RWPE1 (cell line): ENCODE measurements at places on chromosomes 7 and 10.
A peak's percentile ranks its signal among the peaks of the same experiment; 100 is the strongest.

DNA sequence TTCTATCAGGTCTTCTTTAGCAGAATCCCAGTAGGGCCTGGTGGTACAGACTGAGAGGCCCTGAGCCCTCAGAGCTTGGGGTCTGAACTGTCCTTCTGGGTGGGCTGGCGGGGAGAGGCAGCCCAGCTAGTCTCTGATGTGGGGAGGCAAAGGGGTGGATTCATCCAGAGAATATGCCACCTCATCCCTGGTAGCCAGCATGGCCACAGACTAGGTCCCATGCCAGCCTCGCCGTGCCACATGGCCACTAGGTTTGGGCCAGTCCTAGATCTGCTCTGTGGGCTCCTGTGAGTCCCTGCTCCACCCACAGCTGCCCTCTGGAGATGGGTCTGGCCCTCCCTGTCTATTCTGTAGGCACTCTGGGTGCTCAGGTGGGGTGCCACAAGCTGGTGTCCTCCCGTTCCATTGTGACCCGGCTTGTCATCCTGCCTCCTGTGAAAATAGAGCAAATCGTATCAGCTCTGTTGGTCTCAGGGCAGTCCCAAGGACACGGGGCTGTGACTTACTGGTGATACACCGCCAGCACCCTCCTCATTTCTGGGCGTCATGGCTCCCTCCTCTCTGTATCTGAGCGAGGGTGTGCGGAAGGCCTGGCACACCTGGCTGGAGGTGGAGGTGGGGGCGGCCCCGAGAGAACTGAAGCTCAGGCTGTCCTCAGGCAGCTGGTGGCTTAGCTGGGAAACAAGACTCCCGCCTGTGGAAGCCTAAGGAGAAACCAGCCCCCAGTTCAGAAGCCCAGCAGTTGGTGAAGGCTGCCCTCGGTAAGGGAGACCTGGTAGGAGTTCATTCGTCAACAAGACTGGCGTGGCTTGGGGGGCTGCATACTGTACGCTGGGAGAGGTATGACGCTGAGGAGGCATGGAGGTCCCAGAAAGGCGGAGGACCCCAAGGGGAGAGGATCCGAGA, 33.3 kb downstream of the UNC5B start:
- no peak for DNase-seq

DNA sequence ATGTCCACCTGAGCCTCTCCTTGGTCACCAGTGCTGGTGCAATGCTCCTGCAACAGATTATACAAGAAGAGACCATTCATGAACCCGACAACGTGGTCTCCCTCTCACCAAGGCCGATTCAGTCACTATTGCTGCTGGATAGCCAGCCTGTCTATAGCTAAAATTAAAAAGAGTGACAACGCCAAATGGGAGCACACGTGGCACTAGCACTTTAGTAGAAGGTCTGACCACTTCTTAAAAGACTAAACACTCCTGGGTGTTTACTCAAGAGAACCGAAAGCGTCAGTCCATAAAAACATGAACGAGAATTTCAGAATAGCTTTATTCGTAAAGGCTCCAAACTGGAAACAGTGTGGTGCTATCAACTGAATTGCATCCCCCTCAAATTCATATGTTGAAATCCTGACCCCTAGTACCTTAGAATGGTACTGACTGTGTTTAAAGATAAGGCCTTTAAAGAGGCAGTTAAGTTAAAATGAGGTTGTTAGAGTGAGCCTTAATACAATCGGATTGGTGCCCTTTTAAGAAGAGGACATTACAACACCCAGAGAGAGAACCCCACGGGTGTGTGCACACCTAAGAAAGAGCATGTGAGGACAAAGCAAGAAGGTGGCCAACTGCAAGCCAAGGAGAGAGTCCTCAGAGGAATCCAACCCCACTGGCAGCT, 4.4 kb upstream of the GALNTL5 start:
- no peak for DNase-seq

DNA sequence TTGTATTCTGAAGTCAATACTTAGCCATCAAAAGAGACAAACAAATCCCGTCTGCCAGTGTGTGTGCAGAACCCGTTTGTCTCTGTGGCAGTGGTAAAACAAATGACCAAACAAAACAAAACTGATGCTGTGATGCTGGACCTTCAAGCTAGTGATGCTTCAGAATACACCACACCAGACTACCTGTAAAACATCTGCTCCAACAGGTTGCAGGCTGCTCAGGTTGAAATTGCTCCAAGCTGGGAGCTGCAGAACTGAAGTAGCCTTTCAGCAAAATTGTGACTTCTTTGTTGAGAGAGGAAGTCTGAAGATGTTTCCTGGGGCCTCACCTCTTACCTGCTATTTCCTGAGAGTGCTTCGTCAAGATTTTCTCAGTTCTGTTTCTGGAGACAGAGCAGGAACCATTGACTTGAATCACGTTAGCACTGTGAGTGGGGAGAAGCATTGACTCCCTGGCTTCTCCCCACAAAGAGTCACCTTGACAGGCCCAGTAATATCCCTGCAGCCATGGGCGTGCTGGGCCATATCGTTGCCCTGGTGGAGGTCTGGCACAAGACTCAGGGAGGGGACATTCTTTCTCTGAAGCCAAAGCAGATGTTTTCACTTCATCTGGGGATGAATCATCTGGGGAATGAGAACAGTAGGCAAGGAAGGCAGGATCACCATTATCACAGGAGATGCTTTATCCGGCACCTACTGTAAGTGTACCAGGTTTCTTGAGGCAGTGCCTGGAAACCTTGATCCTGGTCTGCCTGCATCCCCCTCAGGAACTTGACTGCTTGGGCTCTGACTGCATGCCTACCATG, 80.2 kb downstream of the RBM20 start:
- DNase-seq, result no peak

GRCh38 chr7:129667116-129667515, 55.6 kb downstream of the NRF1 start:
- no peak for DNase-seq

DNA sequence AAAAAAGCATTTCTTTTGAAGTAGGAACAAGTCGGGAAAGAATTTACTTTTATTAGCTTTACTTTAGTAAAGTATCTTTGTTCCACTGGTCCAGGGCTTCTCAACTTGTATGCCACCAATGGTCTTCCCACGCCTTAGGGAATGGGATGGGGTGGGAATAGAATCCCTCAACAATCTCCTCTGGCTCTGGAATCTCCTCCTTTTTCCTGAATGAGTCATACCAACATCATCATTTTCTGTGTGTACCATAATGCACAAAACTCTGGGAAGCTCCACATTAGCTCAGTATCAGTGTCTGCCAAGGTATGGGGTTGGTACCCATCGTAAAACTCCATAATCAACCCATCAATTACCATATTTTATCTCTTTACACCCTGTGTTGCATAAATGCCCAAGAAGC, 159.4 kb upstream of the BMPER start:
- DNase-seq, result peak; percentile 44

DNA sequence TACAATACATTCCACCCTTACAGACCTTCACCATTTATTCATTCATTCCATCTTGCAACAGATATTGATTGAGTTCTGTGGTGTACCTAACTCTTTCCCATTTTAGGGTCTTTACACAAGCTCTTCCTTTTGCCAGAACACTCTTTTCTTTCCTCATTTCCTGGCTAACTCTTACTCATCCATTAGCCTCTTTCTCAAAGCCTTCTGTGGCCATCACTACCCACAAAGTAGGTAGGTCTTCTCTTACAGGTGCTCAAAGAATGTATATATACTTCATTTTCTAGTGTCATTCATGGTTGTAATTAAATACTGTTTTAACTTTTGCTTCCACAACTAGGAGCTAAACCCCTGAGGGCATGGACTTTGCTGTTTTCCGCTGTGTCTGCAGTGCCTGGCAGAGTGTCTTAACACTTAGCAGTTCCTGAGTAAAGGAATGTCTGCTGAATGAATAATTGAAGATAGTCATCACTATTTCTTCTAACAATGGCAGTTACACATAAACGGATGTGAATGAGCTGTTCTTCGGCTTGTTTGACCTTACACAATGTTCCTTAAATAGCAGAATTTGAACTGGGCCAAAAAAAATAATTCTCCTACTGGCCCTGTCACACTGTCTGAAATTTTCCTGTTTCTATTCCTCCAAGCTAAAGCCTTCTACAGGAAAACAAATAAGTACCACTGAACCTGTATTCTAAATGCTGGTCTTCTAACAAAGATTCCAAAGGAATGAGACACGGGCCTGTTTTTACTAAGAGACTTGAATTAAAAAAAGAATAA, 15.1 kb downstream of the BCAP29 start:
- peak; percentile 52 for DNase-seq

GRCh38 chr7:10684606-10685005, 289.1 kb upstream of the PHF14 start:
- DNase-seq, result no peak

DNA sequence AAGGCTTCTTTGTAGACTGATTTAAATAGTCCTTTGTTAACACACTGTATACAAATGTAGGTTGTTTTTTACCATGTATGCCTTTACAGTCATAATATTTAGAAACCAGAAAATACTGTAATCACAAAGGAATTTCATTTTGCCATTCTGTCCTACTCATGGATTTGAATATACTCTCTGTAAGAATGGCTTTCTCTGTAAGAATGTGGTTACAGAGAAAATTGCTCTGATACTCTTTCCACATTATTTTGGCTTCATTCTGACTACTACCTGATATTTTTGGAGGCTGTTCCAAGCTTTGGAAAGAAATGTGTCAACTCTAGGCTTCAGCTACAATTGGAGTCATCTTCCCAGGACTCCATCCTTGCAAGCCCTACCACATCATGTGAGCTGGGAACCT, 23.5 kb downstream of the CH25H start:
- DNase-seq, result no peak

GRCh38 chr7:47418601-47419309, 163.2 kb downstream of the TNS3 start:
- no peak for DNase-seq

- peak; percentile 71 for DNase-seq
Observed at GRCh38 chr7:913736-914520, 37.6 kb downstream of the GET4 start.

GRCh38 chr10:131983780-131984179, 2.1 kb upstream of the BNIP3 start:
- DNase-seq, result peak; percentile 86

DNA sequence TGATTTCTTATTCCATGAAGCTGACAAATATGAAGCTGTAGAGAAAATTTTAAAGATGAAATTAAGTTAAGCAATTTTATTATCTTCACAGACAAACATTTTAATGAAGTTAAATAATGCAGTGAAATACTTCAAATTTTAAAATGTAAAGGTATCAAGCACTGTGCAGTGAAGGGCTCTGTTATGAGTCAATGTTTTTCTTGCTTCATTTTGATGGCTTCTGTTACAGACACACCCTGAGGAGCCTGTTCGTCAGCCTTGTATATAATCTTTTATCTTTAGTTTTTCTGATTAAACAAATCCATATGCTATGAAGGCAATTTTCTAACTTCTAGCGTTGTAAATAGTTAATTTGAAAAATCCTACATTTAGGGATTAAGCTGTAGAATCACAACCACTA, 18.5 kb downstream of the VSTM2A start:
- no peak for DNase-seq
